ENCODE measurements at places on chromosomes 1 and 21. TPM values are rescaled to one million over a fixed set of nuclear protein-coding genes. Genes with fewer than 3 reads are reported as not detected.

GRCh38 chr1:73065339-73066041 is 783.2 kb upstream of the NEGR1 start:
- no peak for DNase-seq

- no peak for DNase-seq
Measured at GRCh38 chr1:212109728-212110127, 74.2 kb downstream of the DTL start.

TAS1R1 gene
- not detected for total RNA-seq

RNPEP gene
- total RNA-seq = 11.4 TPM

DNA sequence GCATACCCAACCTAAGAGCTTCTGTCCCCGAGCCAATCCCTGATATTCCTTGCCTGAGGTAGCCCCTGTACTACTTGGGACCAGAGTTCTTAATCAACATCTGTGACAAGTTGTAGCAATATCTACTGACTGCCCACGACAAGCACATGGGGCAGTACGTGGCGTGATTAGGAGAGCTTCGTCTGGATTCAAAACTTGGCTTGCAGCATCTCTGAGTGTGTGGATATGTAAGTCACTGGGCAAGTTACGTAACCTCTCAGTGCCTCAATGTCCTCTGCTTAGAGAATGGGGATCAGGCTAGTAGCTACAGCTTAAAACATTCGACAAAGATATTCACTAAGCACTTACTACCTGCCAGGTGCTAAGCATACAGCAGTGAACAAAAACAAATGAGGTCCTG is 5.0 kb downstream of the HSPG2 start:
- DNase-seq = no peak

AIM2 gene
- 22.8 TPM for total RNA-seq

DYNLT4 gene
- not detected for total RNA-seq

SAMSN1 gene
- 3.3 TPM for total RNA-seq

GRCh38 chr1:147892216-147892615 is 10.4 kb upstream of the GJA8 start:
- DNase-seq = no peak

RAB7B gene
- under 0.01 TPM for total RNA-seq

DNA sequence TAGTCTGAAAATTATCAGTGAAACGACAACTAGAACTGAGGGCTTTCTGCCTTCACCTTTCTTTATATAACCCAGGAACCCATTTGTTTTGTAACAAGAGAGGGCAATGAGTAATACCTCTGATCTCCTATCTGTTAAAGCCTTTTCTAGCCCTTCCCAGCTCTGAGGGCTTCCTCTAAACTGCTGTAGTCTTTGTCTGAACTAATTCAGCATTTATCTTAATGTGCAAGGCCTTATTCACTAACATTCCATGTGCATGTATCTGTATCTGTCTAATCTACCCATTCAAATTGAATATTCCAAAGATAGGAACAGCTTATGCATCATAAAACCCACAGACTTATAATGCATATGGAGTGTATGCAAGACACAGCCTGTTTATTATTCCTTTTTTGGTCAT is 167.1 kb downstream of the LYPLAL1 start:
- DNase-seq = no peak

EPHA2 gene
- 1.2 TPM for total RNA-seq

C1QC gene
- 7.3 TPM for total RNA-seq

GRCh38 chr1:10812387-10812915 is 16.0 kb upstream of the CASZ1 start:
- DNase-seq = no peak

HJV gene
- not detected for total RNA-seq

GRCh38 chr1:25055961-25056360 is 125.9 kb upstream of the RUNX3 start:
- no peak for DNase-seq

DNA sequence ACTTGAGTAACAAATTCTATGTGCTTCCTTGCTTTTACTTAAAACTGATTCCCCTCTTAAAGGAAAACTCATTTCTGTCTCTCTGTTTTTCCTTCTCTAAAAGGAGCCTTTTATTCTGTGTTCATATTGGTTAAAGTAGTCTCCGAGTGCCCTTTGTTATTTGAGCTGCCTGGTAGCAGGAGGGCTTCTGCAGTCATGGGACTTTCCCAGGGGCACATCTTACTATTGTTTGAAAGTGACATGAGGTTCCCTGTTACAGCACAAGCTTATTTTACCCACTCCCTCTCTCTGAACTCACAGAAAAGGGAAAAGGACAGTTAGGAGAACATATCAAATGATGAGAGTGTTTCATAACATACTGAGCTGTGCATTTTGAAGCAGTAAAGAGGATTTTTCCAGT is 58.1 kb upstream of the ANGPTL1 start:
- DNase-seq = no peak

GRCh38 chr1:86239894-86240293 is 83.3 kb upstream of the COL24A1 start:
- no peak for DNase-seq

GRCh38 chr1:227396539-227397353 is 78.5 kb upstream of the CDC42BPA start:
- DNase-seq = no peak

GRCh38 chr1:156801409-156802121 is 15.1 kb downstream of the SH2D2A start:
- DNase-seq = no peak

DCDC2B gene
- not detected for total RNA-seq

DNA sequence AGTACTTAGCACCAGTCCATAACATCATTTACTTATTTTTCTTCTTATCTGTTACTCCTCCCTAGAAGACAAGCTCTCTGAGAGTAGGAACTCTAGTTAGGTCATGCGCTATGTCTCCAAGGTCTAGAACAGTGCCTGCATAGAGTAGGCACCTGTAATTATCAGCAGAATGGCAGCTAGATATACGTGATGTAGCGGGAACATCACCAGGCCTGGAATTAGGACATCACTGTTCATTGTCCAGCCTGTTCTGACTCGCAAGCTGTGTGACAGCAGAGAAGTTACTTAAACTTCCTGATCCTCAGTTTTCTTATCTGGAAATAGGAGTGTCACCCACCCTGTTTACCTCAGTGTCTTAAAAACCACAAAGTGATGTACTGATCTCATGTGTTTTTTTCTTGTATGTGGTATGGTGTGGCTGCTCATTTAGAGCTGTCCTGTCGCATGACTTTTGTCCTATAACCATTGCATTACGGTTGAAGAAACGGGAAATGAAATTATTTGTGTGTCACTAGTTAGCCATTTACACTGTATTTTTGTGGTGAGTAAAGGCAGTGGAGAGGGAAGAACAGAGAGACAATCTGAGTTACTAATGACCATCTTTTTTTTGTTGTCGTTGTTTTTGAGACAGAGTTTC is 37.1 kb upstream of the EXO1 start:
- no peak for DNase-seq

PSMA5 gene
- total RNA-seq = 35.1 TPM

DNA sequence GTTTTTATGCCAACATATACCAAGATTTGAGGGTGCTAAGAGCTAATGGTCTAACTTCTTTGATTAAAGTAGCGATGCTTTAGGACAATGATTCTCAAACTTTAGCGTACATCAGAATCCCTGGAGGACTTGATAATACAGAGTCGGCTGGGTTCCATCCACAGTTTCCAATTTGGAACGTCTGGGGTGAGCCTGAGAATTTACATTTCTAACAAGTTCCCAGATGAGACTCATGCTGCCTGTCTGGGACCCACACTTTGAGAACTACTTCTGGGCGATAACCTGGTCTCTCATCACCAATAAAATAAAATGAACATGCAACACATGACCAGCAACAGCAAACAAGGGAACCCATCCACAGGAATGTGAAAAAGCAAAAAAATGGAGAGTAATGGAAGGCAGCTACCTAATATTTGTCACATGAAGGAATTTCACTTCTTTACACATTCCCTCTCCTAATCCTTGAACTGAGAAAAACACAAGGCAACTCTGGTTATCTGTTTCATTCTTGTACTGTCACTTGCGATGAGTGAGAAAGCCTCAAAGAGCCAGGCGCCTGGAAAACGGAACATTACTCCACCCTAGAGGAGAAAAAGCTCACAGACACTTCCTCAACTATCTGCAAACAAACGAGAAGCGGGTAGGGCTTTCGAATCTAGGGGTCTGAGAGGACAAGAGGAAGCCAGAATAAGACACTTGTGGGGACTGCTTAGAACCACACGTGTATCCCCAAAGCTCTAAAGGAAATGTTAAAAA is 14.0 kb downstream of the HSF2BP start:
- no peak for DNase-seq

VANGL2 gene
- total RNA-seq = 11.0 TPM

DNA sequence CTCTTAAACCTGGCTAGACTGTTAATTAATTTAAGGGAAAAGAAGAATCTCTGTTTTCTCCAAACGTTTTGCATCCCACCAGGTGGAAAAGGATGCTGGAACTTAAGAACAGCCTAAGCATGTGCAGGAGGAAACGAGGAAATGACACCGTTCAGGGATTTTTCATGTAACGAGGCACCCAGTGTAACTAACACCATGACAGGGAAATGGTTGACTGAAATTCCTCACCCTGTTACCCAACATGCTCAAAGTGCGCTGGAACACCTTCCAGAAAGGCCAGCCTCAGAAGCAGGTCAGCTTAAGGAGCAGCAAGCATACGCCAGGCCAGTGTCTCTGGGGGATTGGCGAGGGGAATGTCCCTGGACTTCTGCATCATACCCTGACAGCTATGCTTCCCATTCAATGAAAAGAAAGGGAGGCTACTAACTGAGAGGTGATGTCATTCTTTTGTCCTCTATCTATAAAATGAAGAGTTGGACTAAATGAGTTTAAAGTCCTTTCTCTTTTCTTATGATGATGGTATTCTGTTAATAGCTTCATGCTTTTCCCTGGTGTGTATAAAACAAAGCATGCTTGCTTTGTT is 21.6 kb downstream of the TNN start:
- DNase-seq = no peak

- no peak for DNase-seq
Measured at GRCh38 chr1:100359139-100359538, 6.8 kb downstream of the CDC14A start.

SMYD2 gene
- 43.2 TPM for total RNA-seq

EMC1 gene
- total RNA-seq = 75.0 TPM

CALML6 gene
- total RNA-seq = not detected

GRCh38 chr1:94142583-94142982 is 21.6 kb upstream of the ABCA4 start:
- DNase-seq = no peak

GPR37L1 gene
- total RNA-seq = 0.82 TPM

DNA sequence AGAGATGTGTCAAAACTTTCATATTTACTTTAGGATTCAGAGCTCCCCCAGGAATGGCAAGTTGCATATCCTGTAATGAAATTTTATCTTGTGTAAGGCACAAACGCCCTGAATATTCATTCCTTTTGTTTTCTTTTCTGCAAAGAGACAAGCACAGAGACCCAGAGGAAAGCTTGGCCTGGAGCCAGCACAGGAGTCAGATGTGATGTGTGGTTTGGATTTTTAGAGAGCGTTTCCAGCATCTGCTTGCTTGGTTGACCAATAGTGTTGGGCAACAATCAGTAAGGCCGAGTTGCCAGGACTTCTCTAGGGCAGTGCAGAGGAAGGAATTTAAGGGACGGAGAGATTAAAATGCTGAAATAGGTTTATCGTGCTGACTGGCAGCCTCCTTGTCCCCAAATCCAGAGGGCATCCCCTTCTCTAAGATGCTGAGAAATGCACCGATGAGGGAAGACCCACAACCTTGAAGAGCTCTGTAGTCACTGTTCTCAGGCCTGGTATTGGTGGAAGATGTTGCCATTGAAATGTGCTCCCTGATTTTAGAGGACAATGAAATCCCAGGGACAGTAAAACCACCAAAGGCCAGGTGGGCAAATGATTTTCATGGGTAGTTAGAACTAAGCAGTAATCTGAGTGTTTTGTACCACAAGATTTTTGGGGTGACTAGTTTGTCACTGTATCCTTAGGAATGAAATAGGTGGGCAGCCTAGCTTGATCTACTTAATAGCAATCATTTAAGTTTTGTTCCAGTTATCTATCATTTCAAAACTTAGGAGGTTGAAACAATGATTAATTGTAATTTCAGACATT is 37.9 kb upstream of the RHOU start:
- DNase-seq = no peak

DNA sequence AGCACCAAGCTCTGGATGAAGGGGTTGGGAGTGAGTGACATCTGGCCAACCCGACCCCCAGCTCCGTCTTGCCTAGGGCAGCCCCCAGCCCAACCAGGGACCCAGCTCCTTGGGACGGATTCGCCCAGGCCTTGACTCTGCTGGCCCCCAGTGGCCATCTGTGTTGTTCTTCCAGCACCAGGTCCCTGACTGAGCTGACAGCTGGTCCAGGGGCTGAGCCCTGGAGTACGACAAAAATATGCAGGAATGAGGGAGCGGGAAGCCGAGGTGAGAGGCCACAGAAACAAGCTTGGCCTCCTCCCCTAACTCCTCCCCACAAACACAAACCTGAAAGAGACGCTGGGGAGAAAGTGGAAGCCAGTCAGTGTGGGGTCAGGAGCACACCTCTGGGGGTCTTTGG is 55.0 kb upstream of the PAX7 start:
- DNase-seq = peak; percentile 71

- DNase-seq = no peak
Measured at GRCh38 chr1:93771843-93772242, 90.2 kb upstream of the BCAR3 start.

TSPAN1 gene
- total RNA-seq = 0.82 TPM

DNA sequence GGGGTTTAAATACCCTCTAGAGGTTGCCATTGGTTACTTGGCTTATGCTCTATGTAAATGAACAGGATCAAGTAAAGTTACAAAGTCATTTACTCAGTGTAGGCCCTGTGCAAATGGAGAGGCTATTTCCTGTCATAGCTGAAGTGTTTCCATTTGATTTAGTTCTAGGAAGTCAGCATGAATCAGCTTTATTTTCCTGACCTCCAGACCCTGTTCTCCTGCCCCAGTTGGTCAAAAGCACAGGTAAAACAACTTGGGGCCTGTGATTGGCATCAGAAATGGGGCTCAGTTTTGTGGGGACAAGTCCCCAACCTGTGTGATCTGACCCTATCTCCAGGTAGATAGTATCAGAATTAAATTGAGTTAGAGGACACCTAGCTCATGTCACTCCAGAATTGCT is 239.9 kb downstream of the HHAT start:
- DNase-seq = no peak

S100A8 gene
- total RNA-seq = 7.3 TPM

DNA sequence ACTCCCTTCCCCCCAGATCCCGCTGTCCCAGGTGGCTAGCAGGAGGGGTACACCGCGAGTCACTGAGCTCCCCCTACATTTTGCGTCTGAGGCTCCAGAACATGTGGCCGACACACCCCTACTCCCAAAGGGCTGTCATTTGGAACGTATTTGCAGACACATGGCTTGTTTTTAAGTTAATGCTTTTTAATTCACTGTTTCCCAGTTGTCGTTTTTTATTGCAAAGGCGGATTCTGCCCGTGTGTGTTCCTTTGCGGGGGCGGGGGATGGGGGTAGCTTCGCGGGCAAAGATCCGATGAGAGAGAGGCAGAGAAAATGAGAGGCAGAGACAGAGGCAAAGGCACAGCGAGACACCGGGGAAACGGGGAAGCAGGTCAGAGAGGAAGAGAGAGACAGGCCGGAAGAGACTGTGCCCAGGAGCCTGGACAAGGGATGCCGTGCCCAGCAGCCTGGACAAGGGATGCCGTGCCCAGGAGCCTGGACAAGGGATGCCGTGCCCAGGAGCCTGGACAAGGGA is 270.2 kb downstream of the FOXD2 start:
- DNase-seq = no peak

PROK1 gene
- not detected for total RNA-seq

- DNase-seq = no peak
Measured at GRCh38 chr1:44701141-44701573, 26.6 kb downstream of the ARMH1 start.

IFNAR1 gene
- 49.3 TPM for total RNA-seq

All from frontal cortex (tissue), 4 donors.